Stimulated activated CD4-positive, alpha-beta T cell treated with anti-CD3 and anti-CD28 coated beads, Interleukin-15, amount 100 ng/mL, for 48 hours (primary cell): ENCODE measurements at places on chromosomes 1 and 21.

DNA sequence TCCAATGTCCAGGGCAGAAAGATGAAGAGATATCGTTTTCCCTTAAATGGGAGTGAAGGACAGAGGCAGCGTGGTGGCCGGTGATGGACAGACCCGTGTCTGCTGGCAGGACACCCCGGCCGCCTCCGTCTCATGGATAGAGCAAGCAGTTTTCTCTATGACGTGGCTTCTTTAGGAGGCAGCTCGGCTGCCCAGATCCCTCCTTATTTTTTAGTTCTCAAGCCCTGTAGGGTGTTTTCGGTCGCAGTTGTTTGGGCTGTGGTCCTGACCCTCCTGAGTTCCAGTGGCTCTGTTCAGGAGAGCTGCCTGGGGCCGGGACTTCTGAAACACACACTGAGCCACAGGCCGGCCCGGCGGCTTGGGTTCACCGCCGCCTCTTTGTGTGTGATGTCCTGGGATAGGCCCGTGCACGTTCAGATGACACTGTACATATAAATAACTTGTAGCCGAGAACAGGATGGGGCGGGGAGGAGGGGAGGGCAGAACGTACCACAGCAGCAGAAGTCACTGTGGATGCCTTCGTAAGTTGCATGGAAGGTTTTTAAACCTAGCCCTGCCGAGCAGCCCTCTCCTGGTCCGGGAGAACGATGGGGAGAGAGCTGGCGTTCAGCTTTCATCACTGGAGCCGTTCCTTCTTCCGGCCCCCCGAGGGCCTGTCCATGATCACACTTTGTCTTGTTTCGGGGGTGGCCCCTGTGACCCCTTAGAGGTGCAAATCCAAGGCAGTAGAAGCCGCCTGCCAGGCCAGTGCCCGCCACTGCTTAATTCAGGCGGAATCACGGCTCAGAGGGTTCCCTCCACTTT lies 65.2 kb downstream of the SIK1 start:
- DNase-seq = no peak

- no peak for DNase-seq
Measured at GRCh38 chr21:43771199-43771675, 4.9 kb downstream of the CSTB start.

DNA sequence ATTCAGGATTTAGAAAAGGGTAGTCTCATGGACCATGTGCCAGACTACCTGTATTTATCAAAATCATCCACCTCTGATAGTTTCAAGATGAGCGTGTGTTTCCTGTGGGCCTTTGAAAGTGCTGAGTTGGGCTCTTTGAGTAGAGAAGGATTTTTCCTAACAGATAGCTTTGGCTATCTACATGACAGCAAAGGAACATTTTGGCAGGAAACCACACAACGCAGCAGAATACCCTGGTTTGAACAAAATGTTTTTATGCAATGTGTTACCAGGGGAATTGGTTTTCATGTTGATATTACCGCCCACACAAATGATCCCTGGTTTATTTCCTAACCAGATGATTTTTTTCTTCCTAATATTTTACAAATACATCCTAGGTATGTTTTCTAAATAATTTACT lies 431.4 kb downstream of the NEGR1 start:
- DNase-seq = no peak

DNA sequence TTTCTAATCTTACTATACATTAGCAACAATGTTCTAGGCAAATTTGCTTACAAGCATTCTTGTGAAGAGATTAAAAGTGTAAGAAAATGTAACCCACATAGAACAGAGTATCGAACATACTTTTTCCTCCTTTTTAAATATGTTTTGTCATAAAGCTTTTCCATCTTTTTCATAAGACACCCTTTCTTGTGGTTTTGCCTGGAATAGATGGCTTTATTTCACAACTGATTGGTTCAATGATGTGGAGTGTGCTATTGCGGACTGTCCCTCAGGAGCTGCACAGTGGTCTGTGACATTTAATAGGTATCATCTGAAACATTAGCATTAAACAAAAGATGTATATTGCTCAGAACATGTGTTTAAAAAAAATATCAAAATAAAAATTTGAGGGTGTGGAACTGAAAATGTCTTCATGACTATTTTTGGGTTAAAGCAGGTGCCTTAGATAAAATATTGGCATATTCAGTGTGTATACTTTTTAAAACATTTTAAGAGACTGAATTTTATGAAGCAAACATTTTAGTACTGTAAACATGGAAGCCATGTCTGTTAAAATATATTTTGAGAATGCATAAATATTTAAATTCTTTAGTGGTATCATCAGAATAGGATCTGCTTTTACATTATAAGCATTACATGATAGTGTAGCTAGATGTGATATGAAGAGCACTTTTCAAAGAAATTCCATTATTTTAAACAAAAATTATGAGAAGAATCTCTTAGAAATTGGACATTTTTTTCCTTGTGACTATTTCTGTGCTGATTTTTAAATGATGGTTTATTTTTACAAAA lies 48.3 kb upstream of the C1orf146 start:
- DNase-seq = no peak

DNA sequence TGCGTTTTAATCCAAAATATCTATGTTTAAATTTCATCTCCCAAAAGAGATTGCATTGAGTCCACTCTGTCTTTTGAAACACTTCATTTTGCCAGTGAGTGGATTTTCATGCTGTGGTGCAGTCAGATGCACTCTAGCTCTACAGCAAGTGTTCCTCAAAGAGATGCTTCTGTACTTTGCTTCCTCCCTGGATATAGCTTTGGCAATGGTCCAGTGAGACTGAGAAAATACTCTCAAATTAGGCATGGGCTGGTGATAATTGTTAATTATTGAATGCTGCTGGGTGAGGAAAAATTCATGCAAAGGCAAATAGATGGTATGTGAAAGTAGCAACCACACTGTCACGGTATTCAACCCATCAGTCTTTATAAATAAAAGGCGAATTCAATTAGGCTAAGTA lies 396.9 kb downstream of the ADGRL2 start:
- DNase-seq = no peak

- DNase-seq = no peak
Measured at GRCh38 chr1:32063261-32063681, 9.5 kb upstream of the TMEM39B start.

- DNase-seq = no peak
Measured at GRCh38 chr1:37656881-37657280, 22.2 kb upstream of the RSPO1 start.

GRCh38 chr1:81179242-81179641 lies 621.5 kb upstream of the ADGRL2 start:
- no peak for DNase-seq

DNA sequence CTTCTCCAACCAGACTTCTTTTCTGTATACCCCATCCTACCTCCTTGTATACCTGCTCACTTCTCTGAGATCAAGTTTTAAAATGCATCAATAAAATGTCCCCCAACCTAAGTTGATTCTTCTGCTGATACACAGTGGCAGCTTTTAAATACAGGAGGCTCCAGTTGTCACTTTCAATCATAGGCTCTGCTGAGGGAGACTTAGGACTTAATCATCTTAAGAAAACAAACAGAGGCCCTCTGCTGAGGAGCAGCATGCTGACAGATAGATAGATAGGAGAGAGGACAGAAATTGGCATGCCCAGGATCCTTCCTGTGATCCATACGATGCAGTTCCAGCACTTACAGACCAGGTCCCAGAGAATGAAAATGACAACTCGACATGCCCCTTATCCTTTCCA lies 311.0 kb upstream of the PROX1 start:
- no peak for DNase-seq

DNA sequence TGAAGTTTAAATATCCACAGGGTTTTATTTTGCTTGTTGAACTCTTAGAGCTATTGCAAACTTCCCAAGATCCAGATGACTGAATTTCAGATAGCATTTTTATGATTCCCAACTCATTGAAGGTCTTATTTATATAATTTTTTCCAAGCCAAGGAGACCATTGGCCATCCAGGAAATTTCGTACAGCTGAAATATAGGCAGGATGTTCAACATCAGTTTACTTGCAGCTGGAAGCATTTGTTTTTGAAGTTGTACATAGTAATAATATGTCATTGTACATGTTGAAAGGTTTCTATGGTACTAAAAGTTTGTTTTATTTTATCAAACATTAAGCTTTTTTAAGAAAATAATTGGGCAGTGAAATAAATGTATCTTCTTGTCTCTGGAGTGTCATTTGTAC lies 32.8 kb upstream of the DDR2 start:
- no peak for DNase-seq

- no peak for DNase-seq
Measured at GRCh38 chr1:199920635-199921034, 106.9 kb upstream of the NR5A2 start.

- no peak for DNase-seq
Measured at GRCh38 chr21:44485796-44486195, 30.5 kb downstream of the LRRC3 start.

- no peak for DNase-seq
Measured at GRCh38 chr1:153789478-153790034, 14.3 kb downstream of the SLC27A3 start.

DNA sequence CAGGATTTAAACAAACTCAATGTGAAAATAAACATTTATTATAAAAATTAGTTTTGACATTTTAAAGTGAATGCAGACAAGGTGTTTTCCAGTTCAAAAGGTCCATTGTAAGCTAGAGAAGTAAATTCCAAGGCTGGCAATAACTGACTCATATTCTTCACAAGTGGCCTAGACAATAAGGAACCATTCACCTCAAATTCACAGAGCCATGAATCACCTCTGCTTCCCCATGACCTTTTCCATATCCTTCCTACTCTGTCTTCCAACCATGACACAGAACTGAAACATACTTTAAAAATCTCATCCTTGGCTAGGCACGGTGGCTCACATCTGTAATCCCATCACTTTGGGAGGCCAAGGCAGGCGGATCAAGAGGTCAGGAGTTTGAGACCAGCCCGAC lies 24.8 kb downstream of the F11R start:
- DNase-seq = no peak

GRCh38 chr1:99573431-99574217 lies 72.3 kb upstream of the PALMD start:
- DNase-seq = no peak

DNA sequence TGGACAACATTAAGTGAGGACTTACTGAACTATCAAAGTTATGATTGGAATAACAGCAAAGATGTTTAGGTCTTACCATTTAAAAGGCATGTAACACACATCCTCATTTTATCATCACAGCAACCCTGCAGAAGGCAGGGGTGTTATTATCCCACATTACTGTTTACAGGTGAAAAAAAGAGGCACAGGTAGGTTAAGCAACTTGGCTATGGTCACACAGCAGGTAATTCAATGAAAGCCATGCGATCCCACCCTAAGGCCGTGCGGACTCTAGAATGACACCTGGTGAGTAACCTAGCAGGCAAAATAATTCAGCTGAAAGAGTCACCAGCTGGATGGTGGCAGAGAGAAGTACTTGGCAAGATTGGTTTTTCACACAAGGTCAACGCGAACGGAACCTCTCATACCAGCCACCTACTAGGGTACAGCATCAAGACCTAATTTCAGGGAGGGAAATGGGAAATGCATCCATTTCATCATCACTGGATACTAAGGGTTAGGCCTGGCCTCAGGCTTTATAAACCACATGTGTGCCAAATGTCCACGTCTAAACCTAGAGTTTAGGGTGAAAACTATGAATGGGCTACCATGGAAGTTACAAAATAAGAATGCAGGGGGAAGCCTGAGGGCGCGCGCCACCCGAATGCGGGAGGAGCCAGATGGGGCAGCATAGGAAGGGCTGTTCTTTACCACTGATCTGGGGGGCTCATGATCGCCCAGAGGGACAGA lies 85.3 kb downstream of the SLC66A1 start:
- no peak for DNase-seq

DNA sequence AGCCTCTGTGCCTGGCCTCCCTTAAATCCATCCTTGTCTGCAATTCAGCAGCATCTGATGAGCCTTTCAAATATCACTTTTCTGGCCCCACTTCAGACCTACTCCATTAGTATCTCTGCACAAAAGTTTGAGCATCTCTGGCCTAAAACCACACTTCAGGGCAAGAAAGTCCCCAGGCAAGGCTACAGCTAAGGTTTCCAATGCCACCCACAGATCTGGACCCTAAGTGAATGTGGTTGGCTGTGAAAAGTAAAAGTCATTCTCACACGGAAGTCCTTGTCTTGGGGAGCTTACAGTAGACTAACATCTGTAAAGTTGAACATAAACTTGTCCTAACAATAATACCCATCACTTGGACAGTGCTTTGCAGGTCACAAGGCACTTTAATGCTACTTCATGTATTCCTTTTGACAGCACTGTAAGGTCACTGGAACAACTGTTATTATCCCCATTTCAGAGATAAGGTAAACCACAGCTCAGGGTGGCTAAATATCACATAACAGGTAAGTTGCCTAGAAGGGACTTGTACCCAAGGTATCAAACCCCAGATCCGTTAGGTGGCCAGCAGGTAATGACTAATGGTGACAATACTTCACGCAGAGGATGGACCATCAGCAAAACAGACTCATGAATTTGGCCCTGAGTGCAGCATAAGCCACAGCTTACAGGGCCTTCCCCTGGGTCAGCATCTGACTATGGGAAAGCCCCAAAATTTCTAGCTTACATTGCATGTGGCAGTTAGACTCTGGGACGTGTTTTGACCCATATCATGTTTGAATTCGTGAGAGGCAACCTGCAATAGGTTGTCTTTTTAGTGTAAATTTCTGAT lies 356.0 kb downstream of the HHAT start:
- DNase-seq = no peak

DNA sequence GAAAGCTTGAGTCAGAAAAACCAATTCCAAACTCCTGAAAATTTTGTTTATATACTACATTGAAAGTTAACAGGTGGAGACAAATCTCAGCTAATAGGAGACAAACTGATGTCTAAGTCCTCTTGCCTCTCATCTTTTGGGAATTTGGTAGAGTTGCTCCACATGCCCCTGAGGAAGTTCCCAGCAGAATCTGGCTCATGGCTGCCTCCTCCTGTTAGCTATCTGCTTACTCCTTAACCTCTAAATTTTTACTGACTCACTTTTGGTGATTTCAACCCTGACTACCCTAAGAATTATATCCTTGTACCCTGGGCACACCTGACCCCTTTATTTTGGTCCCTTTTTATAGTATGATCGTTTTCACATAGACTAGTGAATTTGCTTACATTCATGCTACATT lies 633.7 kb upstream of the USP24 start:
- no peak for DNase-seq

GRCh38 chr1:167400359-167400953 lies 117.9 kb downstream of the CD247 start:
- DNase-seq = no peak
